ENCODE measurements at places on chromosomes 7 and 10.

DNA sequence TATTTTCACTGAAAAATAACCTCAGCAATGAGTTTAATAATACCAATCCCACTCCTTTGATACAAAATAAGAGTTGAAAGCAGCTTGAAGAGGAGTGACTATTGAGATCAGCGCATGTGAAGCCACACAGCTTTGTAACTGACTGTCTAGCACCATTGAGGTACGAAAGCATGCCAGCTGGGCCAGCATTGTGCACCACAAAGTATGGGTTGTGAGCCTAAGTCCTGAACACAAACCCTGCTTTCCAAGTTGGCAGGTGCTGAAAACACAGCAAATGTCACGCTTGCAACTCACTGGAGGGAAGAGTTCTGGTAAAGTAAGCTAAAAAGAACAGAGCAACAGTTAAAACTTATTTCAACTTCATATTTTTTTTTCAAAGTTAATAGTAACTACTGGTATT is 4.0 kb upstream of the FAM53B start:
- ATAC-seq, result no peak

DNA sequence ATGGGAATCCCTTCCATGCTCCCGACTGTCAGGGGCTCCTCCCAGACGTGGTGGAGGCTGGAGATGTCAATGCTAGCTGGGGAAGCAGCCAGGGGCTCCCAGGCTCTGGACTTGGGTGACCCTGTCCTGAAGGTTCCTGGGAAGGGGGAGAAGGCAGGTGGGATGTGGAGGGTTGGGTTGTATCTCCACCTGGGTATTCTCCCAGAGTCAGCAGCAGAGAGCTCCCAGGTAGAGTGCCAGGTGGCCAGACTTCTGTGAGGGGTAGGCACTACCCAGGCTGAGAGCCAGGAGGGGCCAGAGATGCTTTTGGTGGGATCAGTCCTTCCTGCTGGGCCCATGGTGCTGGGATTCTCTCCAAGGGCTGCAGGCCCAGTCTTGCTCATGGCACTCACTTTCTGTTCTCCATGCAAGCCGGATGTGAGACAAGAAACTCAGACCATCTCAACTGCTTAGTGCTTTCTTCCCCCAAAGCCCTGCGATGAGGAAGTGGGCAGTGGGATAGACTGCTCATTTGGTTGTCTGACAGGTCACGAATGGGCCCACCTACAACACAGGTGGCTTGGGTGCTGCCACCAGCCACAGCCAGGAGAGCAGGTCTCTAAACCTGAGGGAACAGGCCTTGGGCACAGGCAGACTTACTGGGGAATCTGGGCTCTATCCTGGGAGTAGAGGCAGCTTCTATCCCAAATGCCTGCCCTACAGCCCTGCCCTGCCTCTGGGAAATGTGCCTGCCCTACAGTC is 52.5 kb upstream of the CAMK2B start:
- ATAC-seq, result no peak

- no peak for ATAC-seq
These were observed 6.0 kb downstream of the RBM48 start for GRCh38 chr7:92534572-92534971.

GRCh38 chr10:76311752-76312636 is 880.6 kb downstream of the LRMDA start:
- peak; percentile 74 for ATAC-seq

GRCh38 chr10:3395041-3395440 is 222.5 kb upstream of the PITRM1 start:
- no peak for ATAC-seq

DNA sequence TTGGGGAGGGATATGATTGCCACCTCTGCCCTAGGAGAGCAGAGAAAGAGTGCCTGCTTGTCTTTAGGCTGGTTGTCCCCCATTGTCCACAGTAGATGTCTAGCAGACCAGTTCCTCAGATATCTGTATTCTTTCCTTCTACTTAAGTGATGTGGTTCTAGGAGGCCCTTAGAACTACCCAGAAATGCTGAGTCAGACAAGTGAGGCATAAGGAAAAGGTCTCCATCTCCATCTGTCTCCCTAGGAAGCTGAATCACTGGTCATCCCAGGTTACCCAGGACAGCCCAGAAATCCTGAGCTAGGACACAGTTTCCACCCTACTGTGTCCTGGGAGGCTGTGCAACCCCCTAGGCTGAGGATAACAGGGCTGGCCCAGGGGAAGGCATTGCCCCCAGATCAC is 93.4 kb upstream of the INHBA start:
- ATAC-seq, result no peak

DNA sequence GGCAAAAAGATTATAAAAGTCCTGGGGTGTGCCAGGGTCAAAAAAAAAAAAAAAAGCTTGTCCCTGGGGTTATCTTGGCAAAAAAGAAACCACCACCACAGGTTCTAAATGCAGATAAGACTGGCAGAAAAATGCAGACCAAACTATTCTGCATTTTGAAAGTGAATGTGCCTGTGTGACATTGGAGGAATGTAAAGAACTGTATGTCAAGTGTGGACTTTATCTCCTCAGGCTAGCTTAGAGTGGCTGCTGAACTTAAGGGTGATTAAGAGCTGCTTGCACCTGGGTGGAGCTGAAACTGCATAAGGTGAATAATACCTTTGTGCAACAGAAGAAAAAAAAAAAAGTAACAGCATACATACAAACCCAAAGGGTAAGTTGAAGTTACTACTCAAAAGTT is 1.3 kb upstream of the NAPEPLD start:
- peak; percentile 90 for ATAC-seq

GRCh38 chr7:117284692-117285091 is 38.2 kb downstream of the WNT2 start:
- no peak for ATAC-seq

- ATAC-seq, result no peak
These were observed 84.1 kb downstream of the BMPR1A start for GRCh38 chr10:86840498-86840897.

DNA sequence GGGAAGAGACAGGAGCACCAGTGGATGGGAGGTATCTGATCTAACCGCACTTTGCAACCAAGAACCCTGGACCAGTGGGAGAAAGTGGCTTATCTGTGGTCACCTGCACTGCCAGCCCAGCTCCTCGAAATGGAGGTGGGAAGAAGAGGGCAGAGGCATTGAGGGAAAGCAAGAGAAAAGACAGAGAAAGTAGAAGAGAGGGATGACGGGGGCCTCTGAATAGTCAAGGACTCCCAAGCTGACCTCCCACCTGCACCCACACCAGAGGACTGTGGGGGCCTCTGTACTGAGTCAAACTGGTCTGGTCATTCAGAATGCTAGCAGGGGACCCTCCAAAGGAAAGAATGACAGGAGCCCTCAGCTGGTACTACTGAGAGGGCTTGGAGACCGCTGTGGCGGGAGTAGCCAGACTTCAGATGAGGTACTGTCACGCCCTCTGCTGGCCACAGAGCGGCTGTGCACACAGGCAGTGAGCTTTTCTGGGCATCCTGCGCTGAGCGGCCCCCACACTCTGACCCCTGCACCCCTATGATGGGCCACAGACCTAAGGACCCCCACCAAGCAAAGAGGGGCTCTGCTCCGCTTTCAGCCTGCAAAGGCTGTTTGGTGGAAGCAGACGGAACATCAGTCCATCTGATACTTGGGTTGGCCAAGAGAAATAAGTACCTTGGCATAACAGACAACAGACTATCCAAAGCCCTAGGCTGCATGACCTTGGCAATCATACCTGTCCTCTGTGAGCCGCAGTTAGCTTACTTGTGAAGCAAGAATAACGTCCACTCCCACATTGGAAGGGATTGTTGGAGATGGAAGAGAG is 112.9 kb downstream of the COL13A1 start:
- ATAC-seq, result peak; percentile 76

DNA sequence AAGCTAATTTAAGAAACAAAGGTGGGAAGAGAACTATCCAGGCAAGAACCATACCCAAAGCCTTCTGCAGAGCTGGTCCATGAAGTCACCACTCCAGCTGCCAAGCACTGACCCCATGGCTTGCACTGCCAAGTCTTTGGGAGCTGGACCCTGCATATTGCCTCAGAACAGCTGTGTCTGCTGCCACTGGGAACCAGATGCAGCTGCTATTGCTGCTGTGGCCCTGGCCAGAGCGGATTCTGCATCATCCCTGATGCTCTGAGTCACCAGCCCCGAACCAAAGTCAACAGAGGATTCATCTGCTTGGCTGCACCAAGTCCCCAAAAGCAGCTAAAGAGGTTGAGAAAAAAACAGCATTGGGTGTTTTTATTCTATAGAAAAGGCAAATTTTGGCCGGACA is 39.2 kb upstream of the GSAP start:
- peak; percentile 86 for ATAC-seq

- peak; percentile 92 for ATAC-seq
These were observed 40.1 kb downstream of the PFKP start for GRCh38 chr10:3107426-3107961.

- peak; percentile 45 for ATAC-seq
These were observed 166.1 kb downstream of the ST7 start for GRCh38 chr7:117119192-117119924.

- ATAC-seq, result no peak
These were observed 43.4 kb downstream of the SH3PXD2A start for GRCh38 chr10:103812004-103812403.

- ATAC-seq, result peak; percentile 37
These were observed 14.2 kb upstream of the SYPL1 start for GRCh38 chr7:106126170-106126938.

GRCh38 chr7:107472116-107472515 is 2.3 kb downstream of the GPR22 start:
- no peak for ATAC-seq

DNA sequence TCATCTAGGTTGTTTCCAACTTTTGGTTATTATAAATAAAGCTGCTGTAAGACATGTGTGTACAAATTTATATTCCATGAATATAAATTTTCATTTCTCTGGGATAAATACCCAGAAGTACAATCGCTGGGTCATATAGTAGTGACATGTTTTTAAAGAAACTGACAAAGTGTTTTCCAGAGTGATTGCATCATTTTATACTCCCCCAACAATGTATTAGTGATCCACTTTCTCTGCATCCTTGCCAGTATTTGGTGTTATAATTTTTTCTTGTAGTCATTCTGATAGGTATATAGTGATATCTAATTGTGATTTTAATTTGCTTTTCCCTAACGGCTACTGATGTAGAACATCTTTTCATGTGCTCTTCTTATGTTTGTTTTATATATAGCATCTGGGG is 27.0 kb upstream of the ARHGAP21 start:
- no peak for ATAC-seq

GRCh38 chr7:114533131-114533530 is 118.5 kb downstream of the FOXP2 start:
- ATAC-seq, result no peak

- ATAC-seq, result no peak
These were observed 77.6 kb upstream of the RSU1 start for GRCh38 chr10:16894821-16895220.
